ENCODE measurements at places on chromosomes 1 and 21.

DNA sequence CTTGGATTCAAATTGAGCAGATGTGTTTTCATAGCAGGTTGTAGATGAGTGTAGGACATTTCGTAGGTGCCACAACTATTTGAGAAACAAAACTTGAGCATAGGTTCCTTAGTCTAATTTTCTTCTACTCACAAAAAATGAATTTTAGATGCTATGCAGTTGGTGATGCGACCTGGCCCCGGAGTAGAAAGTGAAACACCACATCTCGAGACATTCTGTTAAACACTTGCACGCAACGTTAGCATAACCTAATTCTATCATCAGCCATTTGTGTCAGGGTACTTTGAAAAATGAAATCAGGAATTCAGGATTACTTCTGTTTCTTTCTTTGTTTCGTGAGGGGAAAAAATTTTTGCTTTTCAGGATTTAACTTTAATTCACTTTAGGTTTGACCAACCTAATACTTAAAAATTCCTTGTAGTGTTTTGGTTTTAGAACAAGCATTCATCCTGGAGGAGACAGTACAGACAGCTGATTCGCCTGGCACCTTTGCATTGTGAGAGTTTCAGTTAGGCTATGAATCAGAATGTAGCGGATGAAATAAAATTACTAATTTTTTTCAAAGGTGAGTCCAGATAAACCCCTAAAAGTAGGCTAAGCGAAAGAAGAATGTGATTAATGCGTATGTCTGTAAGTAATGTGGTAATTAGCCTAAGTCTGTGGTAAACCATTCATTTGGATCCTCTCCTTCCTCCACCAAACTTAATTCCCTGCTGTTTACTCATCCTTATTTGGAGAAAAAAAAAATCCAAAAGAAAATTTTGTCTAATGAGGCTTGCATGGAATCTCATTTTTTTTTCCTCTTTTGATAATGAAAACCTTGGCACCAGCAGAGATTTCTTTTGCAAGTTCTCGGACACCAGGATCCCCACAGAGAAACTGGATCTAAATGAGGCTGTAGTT is 44.9 kb downstream of the MAP3K21 start:
- DNase-seq = no peak

- no peak for DNase-seq
These were observed 2.4 kb upstream of the CCT8 start for GRCh38 chr21:29075706-29076466.

DNA sequence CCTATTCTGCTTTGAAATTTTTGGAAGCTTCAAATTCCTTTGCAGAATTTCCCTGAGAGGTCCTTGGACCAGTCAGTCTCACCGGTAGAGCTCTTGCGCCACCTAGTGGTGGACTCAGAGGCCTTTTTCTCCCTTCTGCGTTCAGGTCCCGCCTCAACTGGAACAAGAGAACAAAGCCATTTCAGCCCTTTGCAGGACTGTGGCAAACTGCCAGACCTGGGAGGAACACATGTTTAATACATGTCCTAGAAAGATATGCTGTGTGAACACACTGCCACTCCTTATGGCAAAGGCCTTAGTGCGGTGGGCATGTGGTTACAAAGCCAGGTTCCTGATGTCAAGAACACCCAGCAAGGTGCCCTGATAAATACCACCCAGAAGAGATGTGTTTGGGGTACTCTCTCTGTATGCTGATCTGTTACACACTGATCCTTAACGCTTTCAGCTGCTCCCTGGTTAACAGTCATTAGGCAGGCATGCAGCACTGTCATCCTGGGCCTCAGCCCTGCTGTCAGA is 82.2 kb upstream of the SSX2IP start:
- peak; percentile 84 for DNase-seq

GRCh38 chr1:57590978-57591377 is 167.1 kb upstream of the DAB1 start:
- no peak for DNase-seq

- DNase-seq = no peak
These were observed 12.4 kb upstream of the SHISA4 start for GRCh38 chr1:201876148-201876818.

- DNase-seq = peak; percentile 6
These were observed 33.7 kb upstream of the LRP8 start for GRCh38 chr1:53361541-53361961.

GRCh38 chr1:16608838-16609560 is 4.4 kb downstream of the NBPF1 start:
- no peak for DNase-seq

DNA sequence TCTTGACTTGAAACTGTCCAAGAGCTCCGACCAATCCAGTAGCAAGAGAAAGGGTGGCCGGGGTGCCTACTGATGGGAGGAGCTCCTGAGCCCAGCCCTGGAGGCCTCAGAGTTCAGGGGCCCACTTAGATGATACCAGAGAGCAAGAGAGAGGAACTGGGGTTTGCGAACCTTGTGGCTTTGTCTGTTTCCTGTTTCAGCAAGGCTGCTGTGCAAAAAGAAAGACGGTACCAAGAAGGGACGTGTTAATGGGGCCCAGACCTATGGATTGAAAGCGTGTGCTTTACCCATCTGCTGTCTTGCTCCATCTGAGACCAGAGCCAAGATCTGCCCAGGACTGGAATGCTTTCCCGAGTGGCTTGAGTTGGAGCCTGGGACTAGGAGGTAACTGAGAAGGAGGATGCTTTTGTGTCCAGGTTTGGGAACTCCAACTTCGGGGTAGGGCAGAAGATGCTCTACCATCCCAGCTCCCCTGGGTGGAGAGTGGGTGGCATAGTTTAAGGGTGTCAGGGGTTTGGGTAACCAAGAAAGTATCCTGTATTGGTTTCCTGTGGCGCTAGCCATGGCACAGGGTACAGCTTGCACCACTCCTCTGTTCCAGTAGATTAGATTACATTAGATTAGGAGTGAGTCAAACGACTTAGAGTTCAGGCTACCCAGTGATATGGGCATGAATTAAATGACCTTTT is at the start of gene TRAF3IP3:
TRAF3IP3 (plus strand) TSS at position 128 of the 689 bp plus-strand sequence. CDS start 3,987 bp downstream, outside the sequence.
- peak; percentile 77 for DNase-seq

GRCh38 chr1:168739908-168740307 is 10.9 kb upstream of the DPT start:
- DNase-seq = no peak

DNA sequence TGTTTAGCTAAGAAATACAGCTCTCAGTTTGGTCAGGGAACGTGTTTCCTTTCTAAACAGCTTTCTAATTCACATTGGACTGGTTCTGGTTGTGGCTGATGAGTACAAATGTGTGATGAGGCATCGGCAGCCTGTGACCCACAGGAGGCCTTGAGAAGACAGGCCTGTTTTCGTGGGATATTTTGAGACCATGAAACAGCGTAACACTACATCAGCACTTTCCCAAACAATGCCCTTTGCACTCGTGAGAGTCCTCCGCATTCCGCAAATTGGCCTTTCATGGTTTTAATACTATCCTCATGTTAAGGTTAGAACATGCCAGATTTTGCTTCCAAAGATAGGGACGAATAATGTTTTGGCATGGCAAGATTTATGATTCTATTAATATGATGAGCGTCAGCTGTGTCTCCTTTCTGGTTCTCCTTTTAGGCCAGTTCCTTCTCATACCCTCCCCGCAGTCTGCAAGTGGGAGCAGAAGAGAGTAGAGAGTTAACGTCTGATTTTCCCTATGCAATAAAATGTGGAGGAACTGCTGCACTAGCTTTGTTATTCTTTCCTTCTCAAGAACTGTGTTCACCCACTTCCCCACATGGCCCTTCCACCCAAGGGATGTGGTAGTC is 84.3 kb upstream of the L1TD1 start:
- no peak for DNase-seq

GRCh38 chr1:241895013-241895412 is 47.0 kb downstream of the EXO1 start:
- DNase-seq = no peak

DNA sequence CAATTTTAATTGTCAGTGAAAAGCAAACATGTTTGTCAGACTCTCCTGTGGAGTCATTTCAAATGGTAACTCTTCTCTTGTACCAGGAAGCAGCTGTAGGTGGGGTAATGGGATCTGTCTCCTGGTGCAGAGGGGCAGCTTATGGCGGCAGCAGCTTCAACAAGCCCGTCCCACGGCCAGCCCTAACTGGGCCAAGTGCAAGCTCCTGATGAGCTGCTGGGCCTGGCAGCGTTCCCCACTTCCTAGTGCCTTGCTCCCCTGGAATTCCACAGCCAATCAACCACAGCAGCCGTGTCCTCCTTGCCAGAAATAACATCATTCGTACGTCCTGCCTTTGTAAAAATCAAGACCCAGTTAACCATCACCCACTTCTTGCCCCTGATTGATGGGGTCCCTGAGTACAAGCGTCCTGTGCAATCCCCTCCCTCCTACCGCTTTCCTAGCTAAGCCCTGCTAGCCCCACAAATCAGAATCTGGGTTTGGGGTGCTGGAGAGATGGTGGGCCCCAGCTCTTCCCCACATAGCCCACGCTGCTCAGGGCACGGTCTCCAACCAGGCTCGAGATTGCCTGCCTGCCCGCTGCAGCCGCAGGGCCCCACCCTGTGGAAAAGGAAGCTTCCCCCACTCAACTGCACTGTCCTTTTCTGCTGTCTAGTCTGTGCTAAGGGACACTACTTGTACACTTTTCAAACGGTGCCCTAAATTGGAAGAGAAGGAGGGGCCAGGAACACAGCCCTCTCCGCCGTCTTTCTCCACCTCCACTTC is 61.2 kb downstream of the TOR1AIP2 start:
- no peak for DNase-seq

DNA sequence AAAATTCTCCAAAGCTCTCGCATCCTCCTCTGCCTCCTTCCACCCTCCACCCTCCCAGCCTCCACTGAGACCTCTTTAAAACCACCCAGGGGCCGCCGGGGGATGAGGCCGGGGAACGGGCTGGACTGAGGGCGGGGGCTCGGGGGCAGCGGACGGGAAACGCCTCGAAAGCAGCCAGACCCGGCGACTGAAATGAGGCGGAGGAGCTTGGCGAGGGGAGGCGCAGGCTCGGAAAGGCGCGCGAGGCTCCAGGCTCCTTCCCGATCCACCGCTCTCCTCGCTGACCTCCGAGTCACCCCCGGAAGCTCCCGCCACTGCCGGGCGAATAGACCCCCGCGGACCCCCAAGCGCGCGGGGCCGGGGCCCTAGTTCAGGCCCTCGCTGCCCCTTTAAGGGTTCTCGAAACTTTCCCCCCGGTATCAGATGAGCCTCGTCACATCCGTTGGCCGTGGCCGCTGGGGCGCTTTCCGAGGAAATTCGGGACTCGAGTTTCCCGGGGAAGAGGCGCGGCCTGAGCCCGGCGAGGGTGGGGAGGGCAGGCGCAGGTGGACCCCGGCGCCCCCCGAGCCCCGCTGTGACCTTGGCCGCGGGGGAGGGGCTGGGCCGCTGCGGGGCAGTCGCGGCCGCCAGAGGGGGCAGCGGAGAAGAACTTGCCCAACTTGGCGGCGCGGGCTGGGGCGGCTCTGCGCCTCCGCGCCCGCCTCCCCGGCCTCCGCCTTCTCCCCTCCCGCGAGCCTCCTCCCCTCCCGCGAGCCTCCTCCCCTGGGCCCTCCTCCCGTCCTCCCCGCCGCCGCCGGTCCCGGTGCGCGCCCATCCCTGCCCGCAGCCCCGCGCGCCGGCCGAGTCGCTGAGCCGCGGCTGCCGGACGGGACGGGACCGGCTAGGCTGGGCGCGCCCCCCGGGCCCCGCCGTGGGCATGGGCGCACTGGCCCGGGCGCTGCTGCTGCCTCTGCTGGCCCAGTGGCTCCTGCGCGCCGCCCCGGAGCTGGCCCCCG is at the start of gene BACE2:
BACE2 (plus strand) TSS at position 813 of the 995 bp plus-strand sequence; CDS start at position 917, 104 bp downstream.
- peak; percentile 58 for DNase-seq

GRCh38 chr1:21887796-21888195 is 49.3 kb downstream of the HSPG2 start:
- no peak for DNase-seq

GRCh38 chr1:5911871-5912271 is 80.4 kb downstream of the NPHP4 start:
- DNase-seq = no peak

- no peak for DNase-seq
These were observed 75.1 kb upstream of the NEGR1 start for GRCh38 chr1:72357411-72357810.

- DNase-seq = no peak
These were observed 1166.7 kb downstream of the NCAM2 start for GRCh38 chr21:22164912-22165311.

DNA sequence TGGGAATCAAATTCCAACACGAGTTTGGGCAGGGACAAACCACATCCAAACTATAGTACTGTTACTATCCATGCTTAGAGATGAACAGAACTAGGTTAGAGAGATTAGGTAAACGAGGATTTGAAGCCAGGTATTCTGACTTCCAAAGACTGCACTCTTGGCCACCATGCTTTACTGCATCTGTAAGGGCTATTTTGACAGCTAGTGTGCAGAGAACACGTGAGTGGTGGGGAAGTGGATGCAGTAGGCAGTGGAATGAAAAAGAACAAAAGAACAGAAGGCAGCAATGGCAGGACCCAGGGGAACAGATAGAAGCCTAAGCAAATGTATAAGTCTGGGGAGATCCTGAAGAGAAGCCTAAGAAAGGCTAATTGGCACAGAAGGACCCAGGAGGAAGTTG is 59.1 kb upstream of the GJA8 start:
- DNase-seq = no peak

DNA sequence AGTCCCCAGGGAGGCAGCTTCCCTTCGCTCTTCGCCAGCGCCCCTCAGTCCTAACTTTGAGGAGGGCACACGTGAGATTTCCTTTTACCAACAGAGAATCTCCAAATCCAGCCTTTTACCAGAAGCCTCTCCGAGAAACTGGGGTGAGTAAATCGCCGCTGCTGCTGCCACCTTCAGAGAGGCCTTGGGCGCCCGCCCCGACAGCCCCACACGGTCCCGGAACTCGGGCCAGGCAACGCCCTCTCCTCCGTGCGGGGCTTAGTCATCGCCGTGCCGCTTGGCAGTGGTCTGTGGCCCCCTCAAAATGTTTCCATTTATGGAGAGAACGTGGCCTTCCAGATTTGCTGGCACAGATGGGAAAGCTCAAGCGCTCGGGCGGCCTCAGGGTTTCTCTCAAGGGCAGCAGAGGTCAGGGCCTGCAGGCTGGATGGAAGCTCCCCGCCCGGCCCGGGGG is 41.4 kb upstream of the COL6A2 start:
- peak; percentile 32 for DNase-seq

DNA sequence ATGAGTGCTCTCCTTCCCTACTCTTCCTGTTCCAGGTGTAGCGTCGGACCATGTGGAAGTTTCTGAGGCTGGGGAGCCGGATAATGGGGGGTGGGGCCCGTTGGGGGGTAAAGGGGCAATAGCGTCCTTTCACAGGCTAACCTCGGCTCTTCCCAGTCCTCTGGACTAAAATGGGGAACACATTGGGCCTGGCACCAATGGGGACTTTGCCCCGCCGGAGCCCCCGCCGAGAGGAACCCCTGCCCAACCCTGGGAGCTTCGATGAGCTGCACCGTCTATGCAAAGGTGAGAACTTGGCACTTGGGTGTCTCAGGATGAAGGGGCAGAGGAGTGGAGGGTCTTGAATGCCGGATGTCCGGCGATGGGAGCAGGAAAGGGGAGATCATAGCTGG is 456 bp downstream of the TOMM40L start:
- peak; percentile 49 for DNase-seq

DNA sequence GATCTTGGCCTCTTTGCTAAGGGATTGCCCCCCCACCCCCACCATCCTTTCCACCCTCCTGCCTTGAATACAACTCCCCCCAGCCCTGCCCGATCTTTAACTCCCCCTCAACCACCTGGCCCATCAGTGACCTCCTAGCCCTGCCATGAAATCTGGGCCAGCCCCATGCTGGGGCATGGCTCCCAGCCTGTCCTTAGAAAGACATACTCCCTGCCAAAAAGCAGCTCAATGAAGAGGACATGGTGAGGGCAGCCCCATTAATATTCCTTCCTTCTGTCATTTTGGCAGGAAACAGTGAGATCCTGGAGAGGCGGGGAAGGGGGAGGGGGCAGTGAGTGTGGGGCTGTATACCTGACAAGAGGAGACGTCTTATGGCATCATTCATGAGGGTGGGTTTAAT is 66.8 kb upstream of the DISP3 start:
- no peak for DNase-seq

GRCh38 chr1:119367432-119368124 is 1.0 kb upstream of the HAO2 start:
- DNase-seq = no peak
